Kidney (tissue), 22 donors: ENCODE measurements at places on chromosomes 11 and 22.
A peak's percentile ranks its signal among the peaks of the same experiment; 100 is the strongest.

DNA sequence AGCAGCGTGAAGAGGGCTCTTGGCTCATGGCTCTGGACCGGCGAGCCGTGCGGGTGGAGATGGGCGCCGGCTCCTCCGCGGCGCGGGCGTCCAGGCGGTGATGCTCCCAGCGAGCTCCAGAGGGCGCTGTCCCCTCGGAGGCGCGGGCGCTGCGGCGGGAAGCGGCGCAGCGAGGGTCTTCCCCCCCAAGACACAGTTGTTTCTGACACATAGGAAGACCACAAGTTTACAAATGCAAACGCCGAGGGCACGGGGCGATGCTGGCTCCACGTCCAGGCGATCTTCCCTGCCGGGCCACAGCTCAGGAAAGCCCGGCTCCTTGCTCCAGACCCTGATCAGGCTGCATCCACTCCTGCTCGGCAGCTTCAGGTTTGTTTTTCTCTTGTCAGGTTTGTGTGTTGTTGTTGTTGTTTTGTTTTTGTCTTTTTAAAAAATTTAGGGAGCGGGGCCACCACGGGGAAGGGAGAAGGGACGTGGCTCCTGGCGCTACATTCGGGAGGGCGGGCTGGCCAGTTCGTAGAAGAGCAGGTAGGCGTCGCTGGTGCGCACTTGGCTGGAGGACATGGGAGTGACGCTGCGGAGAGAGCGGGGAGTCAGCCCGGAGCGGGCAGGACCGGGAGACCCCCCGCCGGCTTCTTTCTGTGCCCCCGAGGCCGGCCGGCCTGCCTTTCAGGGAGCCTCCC, 10.0 kb upstream of the MFRP start:
- DNase-seq: peak; percentile 87

DNA sequence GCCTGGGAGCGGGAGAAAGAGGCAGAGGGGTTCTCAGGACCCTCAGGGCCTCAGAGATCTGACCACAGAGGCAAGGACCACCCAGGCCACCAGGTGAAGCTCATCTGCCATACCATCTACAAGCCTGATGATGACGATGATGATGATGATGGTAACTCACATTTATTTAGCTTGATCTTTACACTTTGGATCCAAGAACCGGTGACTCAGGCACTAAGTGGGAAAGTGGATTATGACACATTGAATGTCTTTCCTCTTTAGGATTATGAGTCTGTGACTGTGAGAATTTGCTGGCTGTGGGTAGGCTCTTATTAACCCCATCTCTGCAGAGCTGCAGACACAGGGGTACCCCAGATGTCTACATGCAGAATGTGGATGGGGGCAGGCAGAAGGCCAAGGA, 110.3 kb downstream of the DSCAML1 start:
- DNase-seq: no peak

DNA sequence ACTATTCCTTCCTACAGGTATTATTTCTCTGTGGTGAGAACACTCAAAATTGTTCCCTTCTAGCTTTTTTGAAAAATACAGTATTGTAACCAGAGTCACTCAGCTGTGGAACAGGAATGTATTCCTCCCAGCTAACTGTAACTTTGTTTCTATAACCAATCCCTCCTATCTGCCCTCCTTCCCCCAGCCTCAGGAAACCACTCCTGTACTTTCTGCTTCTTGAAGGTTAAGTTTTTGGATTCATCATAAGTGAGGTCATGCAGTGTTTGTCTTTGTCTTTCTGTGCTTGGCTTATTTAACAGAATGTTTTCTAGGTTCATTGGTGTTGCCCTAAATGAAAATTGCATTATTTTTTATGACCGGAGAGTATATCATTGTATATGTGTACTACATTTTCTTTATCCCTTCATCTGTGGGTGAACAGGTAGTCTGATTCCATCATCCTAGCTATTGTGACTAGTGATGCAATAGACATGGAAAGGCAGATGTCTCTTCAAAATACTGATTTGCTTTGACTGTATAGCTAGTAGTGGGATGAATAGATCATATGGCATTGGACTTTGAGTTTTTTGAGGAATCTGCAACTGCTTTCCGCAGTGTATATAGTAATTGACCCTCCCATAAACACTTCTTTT, 112.9 kb upstream of the GRK3 start:
- DNase-seq: no peak

- DNase-seq: no peak
These were observed 373.9 kb upstream of the ANO3 start for GRCh38 chr11:25958045-25958444.

DNA sequence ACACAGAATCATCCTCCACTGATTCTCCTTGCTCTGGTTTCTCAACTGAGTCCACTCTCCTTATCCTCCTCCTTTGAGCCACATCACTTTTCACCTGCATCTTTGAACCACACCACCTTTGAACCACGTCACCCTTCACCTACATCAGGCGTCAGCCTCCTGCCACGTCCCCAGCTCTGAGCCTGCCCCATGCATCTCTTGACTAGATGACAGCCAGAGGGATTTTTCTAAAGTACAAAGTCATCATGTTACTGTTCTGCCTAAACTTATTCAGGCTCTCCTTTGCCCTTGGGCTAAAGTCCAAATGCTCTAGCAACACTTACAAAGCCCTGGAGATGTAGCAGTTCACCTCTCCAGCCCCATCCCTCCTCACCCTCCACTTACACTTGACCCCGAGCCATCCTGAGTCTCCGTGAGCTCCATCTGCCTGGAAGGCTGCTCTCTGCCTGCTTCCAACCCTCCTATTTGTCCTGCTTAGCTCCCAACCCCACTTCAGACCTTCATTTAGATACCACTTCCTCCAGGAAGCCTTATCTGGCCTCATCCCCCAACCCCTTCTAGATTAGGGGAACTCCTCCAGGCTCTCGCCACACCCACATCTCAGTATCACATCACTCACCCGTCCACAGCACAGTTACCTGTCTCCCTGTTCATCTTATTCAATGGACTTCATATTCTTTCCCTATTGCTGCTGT, 3.7 kb upstream of the MS4A10 start:
- peak; percentile 18 for DNase-seq

DNA sequence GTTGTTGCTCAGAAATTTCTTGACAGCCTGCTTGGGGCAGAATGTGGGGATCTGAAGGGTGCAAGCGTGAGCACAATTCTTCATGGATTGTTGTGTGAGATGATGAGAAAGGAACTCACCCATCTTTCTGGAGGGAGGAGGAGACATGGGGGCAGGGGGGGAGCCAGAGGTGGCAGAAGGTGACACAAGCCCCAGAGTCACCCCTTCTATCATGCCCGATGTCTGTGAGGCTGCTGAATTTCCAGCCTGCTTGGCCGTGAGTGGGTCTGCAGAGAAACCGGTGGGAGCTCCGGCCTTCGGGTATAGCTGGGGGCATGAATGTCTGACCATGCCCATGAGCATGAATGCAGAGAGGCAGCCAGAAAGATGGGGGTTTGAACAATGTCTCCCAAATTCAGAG, 870.7 kb downstream of the TBC1D22A start:
- DNase-seq: no peak

DNA sequence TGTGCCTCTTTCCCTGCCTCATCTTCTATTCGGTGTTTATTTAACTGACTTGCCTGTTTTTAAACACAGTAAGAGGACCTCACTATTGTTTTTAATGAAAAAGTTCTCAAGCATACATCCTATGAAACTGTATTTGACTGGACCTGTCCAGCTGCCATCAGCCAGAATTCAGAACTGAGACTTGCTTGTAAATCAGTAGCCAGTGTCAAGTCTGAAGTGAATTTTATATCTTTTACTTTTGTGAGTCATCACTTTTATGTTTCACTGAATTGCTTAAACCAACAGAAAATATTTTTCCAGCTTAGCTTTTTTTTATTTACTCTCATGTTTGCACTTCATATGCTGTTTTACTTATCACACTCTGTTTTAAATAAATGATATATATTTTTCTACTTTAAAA, 88.3 kb downstream of the LUZP2 start:
- no peak for DNase-seq

GRCh38 chr22:26709617-26710390, 52.4 kb downstream of the MIAT start:
- DNase-seq: no peak

DNA sequence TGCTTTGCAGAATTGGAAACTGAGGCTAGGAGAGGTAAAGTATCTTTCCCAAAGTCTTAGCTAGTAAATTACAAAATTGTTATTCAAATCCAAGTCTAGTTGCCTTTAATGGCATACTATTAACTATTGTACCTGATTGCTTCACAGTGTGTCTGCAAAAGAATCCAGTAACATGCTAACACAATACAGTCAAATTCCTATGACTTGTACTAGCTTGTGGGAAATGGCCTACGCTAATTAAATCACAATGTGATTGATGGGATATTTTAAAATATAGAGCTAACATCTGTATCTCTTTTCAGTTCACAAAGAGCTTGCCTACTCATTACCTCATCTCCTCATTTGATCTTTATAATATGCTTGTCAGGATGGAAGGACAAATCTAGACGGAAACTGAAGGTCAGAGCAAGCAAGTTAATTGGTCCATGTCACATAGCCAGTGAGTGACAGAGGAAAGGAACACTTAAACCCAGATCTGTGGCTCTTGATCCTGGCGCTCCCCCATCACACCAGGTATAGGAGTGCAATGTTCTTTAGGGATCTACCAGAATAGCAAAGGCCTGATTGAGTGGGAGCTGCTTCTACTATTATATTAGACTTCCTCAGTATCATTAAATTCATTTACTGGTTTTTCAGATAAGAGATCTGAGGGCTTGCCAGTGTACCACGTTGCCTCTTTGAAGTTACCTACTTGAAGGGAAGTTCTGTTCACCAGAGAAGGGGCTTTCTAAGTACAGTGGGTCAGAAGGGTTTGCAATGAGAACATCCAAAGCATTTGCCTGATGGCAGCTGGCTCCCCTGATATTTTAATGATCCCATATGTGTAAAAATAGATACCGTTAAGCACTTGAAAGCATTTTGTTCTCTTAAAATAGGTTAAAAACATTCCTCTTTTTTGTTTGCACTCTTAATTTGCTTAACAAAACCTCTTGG, 213.6 kb upstream of the SESN3 start:
- DNase-seq: no peak

DNA sequence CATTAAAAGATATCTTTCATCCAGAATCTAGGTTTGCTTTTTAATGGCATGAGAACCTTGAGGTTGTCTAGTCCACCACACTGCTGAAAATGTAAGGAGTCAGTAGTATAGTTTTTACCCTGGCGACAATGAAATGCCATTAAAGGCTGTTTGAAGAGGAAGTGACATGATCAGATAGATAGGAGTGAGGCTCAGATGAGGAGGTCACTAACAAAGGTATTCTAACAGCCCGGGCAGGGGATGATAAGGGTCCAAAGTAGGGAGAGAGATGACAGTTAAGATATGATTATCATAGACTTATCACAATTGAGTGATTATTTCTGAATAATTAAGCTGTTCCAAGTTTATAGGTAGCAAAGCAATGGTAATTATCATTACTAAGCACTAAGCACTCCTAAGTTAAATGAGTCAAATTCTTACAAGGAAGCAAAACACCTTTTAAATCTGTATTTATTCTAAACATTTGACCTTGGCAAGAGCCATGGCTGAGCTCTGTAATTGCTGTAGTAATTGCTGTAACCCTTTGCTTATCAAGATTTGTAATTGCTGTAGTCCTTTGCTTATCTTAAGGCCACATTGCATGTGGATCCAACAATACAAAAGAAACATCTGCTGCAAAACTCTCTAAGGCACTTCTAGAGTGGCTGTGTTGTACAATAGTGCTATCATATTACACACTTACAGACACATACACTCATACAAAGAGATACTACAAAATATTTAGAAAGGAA, 92.6 kb downstream of the ENTHD1 start:
- DNase-seq: no peak

DNA sequence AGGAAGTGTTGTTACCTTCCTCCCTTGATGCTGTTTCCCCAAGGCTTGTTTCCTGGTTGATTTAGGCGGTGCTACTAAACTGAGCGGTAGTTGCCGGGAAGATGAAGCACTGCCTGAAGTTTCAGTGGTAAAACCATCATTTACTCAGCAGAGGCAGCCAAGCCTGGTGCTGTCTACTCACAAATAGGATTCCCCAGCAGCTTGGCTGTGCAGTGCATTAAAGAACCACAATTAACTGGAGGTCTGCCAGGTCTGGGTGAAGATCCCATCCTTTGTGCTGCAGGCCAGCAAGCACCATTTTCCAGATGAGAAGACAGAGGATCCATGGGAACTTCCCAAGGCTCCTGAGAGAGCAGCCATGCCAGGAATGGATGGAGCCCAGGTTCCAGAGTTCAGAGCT, 231.9 kb upstream of the E2F8 start:
- DNase-seq: no peak

GRCh38 chr22:32916025-32916424, 114.5 kb downstream of the TIMP3 start:
- no peak for DNase-seq

GRCh38 chr11:89321401-89321800, 143.7 kb downstream of the TYR start:
- DNase-seq: no peak

GRCh38 chr11:106202935-106203620, 125.6 kb downstream of the AASDHPPT start:
- DNase-seq: no peak

DNA sequence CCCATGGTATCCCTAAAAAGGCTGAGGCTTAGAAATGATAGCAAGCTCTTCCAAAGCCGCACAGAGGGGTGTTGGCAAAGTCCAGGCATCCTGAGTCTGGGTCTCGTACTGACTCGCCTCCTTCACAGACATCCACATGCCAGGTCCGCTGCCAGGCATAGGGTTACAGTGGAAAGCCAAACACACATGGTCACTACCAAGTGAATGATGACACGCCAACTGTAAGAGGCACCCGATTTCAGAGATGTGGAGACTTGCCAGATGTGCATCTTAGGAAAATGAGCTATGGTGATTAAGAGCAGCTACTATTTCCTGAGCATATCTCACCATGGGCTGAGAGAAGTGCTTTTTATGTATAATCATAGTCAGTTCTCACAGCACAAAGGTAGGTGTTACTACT, 314.9 kb downstream of the MIAT start:
- DNase-seq: no peak

- DNase-seq: no peak
These were observed 15.9 kb downstream of the UBASH3B start for GRCh38 chr11:122671400-122671891.

DNA sequence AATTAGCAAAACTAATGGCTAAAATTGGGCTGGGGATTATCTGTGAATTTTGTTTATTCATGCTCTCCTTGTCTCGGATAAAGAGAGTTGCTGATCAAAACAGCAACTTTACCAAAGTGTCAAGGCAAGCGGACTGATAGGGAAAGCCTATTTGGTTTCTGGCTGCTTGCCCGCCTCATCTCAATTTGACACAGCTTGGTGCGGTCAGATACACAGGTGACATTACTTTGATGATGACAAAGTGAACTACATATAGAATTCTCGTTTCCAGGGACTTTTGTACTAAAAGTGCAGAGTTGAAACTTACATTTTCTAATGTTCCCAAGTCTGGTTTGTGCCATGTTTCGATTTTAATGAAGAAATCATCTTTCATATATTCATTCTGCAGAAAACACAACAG, 22.8 kb downstream of the PITPNB start:
- DNase-seq: no peak

GRCh38 chr11:123122341-123122740, 60.4 kb upstream of the HSPA8 start:
- no peak for DNase-seq

DNA sequence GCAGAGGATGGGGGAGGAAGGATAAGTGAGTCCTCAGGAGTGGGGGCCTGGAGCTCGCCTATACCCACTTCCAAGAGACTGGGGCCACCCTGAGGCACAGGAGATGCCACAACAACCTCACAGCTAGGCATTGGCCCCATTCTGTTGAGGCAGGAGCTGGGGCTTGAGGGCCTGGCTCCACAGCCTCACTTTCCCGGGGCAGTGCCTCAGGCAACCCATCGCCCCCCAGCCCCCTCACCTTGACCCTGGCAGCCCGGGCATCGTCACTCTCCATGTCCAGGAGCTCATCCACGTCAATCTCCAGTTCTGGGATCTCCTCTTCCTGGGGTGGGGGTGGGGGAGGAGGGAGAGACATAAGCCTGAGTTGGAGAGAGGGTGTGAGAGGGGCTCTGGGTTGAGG, 1.8 kb downstream of the PPP1R14B start:
- DNase-seq: no peak
